ENCODE measurements at places on chromosomes 3 and 15. TPM values are rescaled to one million over a fixed set of nuclear protein-coding genes. Genes with fewer than 3 reads are reported as not detected.

DNA sequence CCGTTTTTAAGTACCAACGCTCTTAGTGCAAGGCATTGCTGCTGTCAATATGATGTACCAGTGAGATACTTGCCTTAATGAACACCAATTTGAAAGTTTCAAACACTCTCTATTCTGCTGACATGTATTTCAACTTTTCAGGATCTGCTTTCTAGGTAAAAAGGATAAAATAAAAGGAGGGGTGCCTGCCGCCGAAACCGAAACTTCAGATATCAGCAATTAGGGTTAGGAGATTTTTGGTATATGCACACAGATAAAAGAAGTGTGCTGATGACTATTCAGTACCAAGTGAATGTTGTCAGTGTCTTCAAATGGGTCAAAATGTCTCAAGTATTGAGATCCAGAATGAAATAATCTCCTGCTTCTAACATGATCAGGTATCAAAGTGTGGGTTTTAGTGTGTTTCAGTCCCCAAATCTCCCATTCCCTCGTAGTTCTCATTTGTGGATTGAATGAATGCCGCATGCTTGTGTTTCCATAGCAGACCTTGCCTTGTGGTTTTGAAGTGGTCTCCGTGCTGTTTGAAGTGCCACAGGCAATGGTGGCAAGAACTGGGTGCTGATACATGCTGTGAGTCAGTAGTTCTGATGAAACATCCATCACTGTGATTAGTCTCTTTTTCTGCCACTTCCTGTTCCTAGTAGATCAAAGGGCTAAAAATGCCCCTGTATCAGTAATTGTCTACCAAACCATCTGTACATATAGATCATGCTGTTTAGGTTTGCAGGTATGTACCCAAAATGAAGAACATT, 22.5 kb downstream of the CHST14 start:
- DNase-seq, result no peak

- no peak for DNase-seq
These were observed 143.8 kb downstream of the PLD1 start for GRCh38 chr3:171666516-171666915.

DNA sequence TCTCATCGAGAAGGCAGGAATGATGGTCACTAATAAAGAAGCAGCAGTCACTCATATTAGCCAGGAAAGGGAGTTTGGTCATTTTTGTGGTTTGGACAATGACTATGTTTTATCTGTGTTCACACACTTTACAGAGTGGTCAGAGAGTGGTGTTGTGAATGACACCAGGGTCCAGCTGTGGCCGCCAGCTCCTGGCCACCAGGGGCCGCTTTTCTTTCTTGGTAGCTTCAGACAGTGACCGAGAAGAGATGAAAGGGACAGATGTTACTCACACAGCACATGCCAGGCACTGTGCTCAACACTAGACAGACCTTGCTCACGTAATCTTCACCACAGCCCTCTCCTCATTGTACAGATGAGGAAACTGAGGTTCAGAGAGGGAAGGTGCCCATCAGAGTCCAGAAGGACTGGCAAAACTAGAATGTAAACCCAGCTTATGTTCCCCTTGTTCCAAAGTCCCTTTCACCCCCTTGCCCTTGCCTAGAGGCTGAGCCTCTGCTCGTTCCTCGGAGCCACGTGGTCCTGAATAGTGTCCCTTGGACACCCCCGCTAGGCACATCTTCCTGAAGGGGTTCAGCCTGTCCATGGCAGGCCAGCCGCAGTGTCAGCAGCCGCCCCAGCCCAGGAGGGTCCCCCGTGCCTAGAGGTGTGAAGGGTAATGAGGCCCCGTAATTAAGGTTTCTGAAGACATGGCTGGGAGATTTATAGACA, 55.6 kb downstream of the CYP11A1 start:
- peak; percentile 19 for DNase-seq

- no peak for DNase-seq
These were observed 50.4 kb downstream of the MCF2L2 start for GRCh38 chr3:183378008-183378407.

The CD80 gene
- polyA plus RNA-seq, result not detected

The CCDC54 gene
- polyA plus RNA-seq, result not detected

Data from endothelial cell of umbilical vein (primary cell).